ENCODE measurements at places on chromosomes 5 and 9.

GRCh38 chr5:140587495-140587894, 22.9 kb downstream of the SLC35A4 start:
- DNase-seq = no peak

DNA sequence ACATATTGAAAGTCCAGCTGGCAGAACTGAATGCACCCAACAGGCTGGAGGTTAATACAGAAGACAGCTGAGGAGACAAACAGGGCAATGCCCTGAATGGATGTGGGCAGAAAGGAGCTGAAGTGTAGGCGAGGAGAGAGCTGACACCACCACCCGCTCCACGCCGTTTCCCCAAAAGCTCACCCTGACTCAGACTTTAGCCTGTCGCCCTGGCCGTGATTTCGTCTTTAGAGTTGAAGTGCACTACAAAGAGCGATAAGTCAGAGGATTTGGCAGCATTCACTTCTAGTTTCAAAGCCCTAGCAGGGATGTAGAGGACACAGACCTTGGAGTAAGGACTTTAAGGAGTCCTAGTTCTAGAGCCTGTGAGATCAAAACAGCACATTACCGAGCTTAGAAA, 2.2 kb upstream of the ERAP1 start:
- DNase-seq = no peak

- DNase-seq = no peak
Measured at GRCh38 chr9:12464910-12465512, 228.2 kb upstream of the TYRP1 start.

GRCh38 chr5:154221371-154221896, 30.9 kb downstream of the GALNT10 start:
- DNase-seq = no peak

GRCh38 chr9:70133253-70134208, 89.9 kb downstream of the MAMDC2 start:
- no peak for DNase-seq

- DNase-seq = no peak
Measured at GRCh38 chr5:177405805-177406204, 3.6 kb downstream of the F12 start.

- DNase-seq = no peak
Measured at GRCh38 chr5:112034421-112034979, 277.5 kb upstream of the NREP start.

DNA sequence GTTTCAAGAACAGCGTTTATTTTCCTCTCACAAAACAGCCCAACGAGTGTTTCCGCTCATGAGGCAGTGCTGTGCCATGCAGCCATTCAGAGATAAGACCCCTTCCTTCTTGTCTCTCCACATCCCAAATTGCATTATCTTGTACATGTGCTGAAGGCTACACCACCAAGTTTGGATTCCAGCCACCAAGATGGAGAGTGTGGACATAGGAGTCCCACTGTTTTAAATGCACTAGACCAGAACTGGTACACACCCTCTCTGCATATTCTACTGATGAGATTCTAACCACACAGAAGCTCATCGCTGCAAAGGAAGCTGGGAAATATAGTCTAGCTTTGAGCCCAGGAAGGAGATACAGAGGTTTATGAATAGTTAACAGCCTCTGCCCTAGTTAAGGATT, 509.4 kb downstream of the NFIB start:
- DNase-seq = no peak

DNA sequence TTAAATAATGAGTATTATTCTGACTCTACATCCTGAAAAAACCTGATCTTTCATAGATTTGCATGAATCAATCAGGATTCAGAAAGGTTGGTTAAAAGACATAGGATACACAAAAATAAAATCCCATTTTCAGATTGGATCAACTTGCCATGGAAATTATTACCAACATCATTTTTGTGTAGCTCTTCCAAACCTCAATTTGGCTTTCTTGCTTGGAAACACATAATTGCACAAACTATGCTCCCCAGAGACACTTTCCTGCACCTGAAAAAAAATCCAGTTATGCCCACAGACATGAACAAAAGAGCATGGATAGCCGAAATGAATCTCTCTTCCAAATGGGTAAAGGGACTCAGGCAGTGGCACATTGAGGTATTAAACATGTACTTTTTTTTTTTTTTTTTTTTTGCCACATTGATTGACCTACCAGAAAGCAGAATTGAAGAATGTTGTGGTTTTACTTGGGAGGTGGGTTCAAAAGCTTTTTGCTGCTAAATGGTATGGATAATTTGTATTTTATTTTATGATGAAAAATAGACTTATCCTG, 135.4 kb upstream of the FBN2 start:
- DNase-seq = no peak

DNA sequence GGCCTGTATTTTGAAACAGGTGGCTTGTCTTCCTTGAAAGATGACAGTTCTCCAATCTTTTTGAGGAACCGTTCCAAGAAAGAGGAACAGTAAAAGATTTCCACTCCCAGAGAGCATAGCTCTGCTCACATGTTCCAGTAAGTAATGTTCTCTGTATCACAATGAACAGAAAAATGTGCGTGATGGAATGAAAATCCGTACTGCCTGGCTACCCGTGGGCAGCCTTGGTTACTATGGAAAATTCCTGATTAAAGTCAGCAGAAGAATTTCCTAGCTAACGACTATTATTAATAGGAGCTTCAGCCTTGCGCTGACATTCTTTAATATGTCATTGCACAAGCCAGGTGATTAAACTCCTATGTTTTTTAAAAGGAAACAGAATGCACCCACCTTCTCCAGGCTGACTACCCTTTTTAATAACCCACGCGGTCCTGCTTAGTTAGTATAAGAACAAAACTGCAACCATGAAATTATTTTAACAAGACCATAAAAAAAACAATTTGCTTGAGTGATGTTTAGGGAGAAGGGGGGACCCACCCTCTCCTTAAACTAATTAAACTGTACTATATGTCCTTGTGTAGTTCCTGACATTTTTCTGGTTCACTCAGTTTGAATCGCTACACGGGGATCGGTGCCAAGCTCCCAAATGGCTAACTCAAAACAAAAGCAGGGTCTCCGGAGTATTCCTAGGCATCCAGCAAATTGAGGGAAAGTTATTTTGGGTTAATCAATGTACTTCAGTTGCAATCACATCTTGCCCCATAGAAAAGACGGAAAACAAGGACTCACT, 54.8 kb upstream of the CPEB4 start:
- no peak for DNase-seq

DNA sequence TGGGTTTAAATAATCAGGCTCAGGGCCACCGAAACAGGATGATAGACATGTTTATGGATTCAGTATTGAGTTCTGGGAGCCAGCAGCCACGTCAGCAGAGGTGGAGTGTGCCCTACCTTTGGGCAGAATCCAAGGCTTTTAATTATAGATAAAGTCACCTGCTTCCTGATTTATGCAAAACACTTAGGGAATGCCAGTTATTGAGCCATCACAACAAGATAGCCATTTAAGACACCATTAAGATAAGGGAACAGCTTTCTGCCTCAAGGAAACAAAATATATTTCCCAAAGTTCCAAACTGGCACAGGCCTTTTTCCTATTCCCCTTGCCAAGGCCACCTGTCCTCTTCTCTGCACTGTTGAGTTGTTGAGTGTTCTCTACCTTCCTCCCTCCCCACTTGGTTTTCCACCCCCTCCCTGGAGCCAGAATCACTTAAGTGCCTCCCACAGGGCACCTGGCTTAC, 2.4 kb downstream of the CCL28 start:
- DNase-seq = no peak

DNA sequence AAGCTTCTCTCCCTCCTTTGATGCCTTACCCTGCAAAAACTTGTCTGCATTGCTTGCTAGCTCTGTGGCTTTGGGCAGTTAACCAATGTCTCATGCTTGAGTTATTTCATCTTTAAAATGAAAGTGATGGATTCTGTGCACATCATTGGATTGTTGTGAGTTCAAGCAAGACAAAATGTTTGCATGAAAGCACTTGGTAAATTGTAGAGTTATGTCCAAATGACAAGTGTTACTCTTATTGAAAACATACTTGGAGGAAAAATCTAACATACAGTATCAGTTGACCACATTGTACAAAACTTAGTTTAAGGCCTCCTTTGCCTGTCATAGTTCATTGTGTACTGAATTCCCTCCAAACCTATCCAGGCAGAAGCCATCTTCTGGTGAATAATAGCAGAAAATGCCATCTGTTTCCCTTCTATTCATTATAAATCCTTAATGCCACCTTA, 30.0 kb downstream of the TGFBR1 start:
- DNase-seq = no peak

DNA sequence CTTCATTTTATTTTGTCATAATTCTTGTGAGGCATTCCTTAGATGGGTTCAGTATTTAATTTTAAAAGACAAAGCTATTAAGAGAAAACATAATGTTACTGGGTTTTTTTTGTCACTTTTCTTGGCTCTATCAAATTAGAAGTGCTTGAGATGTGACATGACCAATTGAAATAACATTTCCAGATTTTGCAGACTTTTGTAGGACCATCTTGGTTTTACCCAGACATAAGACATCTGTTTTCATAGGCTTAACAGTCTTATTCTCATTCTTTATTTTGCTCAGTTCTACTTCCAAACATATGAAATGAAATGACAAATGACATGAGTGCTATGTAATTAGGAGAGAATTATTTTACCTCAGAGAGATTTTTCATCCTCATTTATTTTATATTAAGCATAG, 19.6 kb downstream of the GPR21 start:
- DNase-seq = no peak

DNA sequence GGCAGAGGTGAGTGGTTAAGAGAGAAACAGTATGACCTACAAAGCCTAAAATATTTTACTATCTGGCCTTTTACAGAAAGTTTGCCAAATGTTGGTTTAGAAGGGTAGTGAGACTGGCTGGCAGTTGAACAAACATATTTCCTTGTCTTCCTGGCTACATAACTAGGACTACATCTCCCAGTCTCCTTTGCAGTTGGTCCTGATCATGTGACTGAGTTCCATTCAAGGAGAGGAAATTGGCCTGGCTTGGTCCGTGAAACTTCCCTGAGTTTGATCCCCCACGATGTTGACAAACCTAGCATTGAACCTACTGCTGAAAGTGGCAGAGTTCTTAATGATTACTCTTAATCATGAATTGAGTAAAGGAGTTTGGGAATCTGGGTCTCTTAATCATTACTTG, 280.8 kb downstream of the SLIT3 start:
- no peak for DNase-seq

GRCh38 chr9:108865037-108865436, 3.0 kb downstream of the ACTL7A start:
- DNase-seq = no peak

GRCh38 chr5:42718591-42718990, 38.0 kb upstream of the CCDC152 start:
- DNase-seq = no peak

DNA sequence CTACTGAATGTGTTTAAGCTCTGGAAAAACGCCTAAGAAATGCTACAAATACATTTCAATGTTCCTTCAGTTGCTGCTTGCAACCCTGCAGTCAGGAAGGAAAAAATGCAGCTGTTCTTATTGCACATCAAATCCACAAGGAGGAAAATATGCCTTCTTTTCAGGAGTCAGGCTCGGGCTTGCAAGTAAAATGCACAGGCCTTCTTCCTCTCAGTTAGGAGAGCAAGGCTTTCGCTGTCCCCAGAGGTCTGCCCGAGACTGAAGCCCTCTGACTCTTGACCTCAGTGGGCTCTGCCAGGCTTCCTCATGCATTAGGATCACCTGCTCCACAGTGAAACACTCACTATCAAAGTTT, 899 bp upstream of the SHC3 start:
- DNase-seq = no peak

DNA sequence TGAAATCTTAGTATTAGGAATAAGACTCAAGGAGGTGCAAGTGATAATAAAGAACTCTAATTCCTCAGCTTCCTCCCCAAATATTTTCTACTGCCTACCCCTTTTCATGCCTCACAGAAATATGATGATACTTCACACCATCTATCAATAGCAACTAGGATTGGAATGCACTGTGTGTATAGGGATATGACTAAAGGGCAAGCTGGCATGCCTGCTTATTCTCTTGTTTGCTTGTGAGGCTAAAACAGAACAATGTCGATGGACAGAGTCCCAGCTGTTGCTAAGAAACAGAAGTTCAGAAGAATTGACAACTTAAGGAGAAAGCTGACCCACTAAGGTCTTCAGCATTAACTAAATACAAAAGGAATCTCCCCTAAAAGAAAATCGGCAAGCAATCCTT, 9.7 kb upstream of the CHD1 start:
- DNase-seq = no peak

DNA sequence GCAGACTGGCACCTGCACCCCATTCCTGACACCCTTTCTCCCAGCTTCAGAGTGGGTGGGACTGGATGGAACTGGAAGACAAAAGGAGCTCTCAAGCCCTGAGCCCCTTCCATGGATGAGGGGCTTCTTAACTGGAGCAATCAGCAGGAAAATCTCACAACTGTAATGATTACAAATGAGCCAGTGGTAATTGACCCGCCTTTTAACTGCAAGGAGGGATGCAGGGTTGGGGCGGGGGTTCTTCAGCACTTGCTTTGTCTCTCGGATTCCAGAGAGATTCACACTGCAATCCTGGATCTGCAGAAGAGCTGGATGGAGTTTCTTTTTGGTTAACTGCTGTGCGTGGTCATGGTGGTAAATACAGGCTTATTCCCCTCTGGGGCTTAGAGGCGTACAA, 160.1 kb upstream of the SHB start:
- no peak for DNase-seq

DNA sequence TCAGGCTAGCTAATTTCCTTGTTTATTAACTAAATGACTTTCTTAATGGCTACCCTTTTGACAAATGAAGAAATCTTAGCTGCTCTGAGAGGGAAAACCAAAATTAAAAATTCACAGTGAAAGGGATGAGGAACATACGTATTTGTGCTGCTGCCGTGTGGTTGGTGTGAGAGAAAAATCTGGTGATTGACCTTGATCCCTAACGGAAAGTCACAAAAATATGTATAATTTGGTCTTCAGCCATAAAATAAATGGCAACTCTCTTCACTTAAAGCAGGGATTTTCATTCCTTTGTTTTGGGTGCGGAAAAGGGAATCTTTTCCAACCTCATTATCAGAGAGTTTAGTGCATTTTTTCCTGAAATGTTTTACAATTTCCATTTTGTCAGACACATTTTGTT, 40.4 kb downstream of the PAM start:
- DNase-seq = no peak

GRCh38 chr5:176610435-176610773, 448 bp upstream of the GPRIN1 start:
- DNase-seq = no peak

DNA sequence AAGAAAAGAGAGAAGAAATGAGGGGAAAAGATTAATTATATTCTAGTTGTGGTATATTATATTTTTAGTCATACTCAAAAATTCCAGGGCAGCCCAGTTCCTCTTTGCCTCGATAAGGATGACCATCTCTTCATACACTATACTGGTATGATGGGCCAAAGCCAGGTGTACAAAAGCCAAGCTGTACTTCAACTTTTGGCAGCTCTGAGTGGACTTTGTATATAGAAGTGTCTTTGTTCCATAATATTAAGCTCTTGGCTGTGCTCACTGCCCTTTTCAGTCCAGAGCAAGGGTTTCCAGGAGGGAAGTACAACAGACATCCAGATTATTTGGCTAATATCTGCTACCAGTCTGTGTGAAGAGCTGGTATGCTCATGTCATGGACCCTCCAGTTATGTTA, 934.3 kb upstream of the CDH10 start:
- DNase-seq = no peak

- no peak for DNase-seq
Measured at GRCh38 chr5:111961862-111962261, 204.9 kb upstream of the NREP start.

GRCh38 chr5:172841256-172841655, 7.2 kb downstream of the ERGIC1 start:
- DNase-seq = no peak

- DNase-seq = no peak
Measured at GRCh38 chr5:23703940-23704855, 196.8 kb downstream of the PRDM9 start.

GRCh38 chr9:22582221-22582620, 135.6 kb downstream of the DMRTA1 start:
- no peak for DNase-seq
